Stimulated activated CD4-positive, alpha-beta T cell treated with anti-CD3 and anti-CD28 coated beads, TNF-alpha, amount 100 ng/mL, for 1 hour (primary cell): ENCODE measurements at places on chromosomes 4 and X.

GRCh38 chr4:108433832-108434231, 186.5 kb upstream of the RPL34 start:
- DNase-seq: no peak

GRCh38 chrX:55030271-55031205, at the start of gene ALAS2:
ALAS2 (minus strand) TSS chrX:55030977; CDS start chrX:55026000, 4,977 bp downstream.
- no peak for DNase-seq

DNA sequence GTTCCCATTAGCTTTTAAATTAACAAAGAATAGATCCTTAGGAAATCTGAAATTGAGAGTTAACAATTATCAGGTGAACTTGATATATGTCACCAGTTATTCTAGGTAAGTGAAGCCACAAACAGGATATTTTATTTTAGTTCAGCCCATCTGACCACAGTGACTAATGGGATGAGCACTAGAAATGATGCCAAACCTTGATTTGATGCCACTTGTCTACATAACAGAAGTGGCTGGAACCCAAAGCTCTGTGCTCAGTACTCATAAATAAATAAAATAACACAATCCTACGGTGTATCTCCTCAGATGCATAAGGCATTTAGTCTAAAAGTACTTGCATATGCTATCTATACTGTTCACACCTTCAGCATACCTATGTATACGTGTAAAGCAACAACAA, 12.2 kb downstream of the SLITRK4 start:
- no peak for DNase-seq

DNA sequence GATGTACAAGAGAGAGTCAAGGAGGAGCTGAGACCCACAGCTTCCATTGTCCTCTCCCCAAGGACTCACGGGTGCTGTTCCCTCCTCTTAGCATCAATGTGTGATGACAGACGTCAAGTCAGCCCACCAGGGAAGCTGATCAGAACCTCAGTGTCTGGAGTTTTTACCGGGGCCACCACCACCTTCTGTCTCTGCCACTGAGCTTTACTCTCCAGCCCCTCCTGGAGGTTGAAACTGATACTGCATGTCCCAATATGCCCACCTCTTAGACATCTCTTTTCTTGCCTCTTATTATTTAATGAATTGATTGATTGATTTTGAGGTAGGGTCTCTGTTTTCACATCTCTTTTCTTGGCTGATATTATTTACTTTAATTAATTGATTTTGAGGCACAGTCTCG, 10.3 kb upstream of the AKAP17A start:
- peak; percentile 41 for DNase-seq

GRCh38 chr4:107890779-107891178, 40.6 kb upstream of the CYP2U1 start:
- no peak for DNase-seq

GRCh38 chrX:123756320-123756719, 23.5 kb upstream of the THOC2 start:
- no peak for DNase-seq

GRCh38 chr4:104451573-104451972, 43.1 kb downstream of the CXXC4 start:
- no peak for DNase-seq

DNA sequence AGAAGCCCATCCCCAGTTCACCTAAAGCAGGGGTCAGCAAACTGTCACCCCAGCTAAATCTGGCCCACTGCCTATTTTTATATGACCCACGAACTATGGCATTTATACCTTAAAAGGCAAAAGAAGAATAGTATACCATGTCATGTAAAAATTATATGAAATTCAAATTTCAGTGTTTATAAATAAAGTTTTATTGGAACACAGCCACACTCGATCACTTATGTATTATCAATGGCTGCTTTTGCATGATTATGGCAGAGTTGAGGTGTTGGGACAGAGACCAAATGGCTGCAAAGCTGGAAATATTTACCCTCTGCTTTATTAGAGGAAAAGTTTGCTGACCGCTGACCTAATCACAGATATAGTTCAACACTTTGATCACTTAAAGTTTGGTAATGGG, 59.2 kb upstream of the GATB start:
- no peak for DNase-seq

DNA sequence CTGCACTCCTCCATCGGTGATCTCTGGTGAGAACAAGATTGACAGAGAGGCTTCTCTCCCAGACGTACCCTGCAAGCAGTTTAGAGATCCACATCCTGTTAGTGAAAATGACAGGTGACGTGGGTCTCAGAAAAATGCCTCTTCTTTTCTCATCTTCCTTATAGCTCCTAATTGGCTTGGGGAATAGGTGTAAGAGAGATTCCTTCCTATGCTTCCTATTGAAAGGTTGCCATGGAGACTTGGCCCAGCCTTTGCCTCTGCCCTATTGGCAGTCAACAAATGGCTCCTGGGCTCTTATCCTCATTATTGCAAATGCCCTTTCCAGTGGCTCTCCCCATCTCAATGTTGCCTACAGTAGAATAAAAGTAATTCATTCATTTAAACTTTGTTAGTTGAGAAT, 26.5 kb upstream of the DGKK start:
- no peak for DNase-seq

DNA sequence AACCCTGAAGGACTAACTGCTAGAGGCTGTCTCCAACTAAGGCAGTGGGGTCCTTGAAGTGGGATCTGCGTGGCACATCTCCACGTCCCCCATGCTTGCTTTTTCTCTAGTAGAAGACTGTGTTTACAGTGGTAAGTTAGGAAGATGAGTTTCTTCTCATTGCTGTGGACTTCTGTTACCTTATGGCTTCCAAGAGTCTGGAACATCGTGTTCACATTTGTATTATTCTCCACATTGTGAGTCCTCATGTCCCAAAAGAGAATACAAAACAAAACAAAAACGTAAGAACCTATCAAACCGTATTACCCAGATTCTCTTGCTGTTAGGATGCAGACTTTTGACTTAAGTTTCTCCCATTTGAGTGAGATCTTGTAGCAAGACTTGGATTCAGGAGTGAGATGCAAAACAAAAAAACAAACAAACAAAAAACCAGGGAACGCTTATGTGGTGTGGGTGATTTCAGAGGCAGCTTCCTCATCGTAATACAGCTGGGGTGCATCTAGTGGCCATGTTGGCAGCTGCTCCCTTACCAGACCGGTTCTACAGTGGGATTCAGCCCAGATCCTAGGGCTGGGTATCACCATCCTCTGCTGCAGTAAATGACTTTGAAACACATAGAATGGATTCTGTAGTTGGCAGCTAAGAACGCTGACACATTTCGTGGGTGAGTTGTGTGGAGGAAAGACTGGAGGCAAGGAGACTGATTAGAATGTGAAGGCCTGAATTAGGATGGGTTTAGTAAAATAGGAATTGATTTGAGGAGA, 41.3 kb downstream of the TMEM131L start:
- DNase-seq: no peak

- DNase-seq: no peak
These were observed 99.1 kb upstream of the FAM47C start for GRCh38 chrX:36908801-36909675.

- no peak for DNase-seq
These were observed 28.2 kb downstream of the PHKA1 start for GRCh38 chrX:72685810-72686456.

DNA sequence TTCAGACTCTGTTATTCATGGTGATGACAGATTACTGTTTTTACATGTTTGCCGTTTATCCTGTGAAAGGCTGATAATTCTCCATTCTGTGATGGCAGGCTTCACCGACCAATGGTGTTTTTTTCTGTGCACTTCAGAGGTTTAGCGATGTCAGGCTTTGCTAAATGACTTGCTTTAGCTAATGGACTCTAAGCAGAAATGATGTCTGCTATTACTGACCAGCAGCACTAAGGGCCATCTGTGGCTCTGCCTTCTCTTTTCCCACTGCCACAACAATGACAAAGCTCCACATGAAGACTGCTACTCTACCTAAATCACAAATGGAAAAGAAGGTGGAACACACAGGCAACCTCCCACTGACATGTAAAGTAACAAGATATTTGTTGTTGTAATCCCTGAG, 68.4 kb upstream of the ALB start:
- DNase-seq: no peak

DNA sequence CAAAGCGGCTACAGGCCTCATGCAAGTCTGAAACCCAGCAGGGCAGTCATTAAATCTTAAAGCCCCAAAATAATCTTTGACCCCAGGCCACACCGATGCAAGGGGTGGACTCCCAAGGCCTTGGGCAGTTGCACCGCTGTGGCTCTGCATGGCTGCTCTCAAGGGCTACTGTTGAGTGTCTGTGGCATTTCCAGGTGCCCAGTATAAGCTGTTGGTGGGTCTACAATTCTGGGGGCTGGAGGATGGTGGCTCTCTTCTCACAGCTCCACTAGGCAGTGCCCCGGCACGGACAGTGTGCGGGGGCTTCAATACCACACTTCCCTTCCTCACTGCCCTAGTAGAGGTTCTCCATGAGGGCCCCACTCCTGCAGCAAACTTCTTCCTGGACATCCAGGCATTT, 60.1 kb downstream of the NWD2 start:
- no peak for DNase-seq

GRCh38 chr4:111228874-111229273, 606.0 kb upstream of the PITX2 start:
- DNase-seq: no peak

DNA sequence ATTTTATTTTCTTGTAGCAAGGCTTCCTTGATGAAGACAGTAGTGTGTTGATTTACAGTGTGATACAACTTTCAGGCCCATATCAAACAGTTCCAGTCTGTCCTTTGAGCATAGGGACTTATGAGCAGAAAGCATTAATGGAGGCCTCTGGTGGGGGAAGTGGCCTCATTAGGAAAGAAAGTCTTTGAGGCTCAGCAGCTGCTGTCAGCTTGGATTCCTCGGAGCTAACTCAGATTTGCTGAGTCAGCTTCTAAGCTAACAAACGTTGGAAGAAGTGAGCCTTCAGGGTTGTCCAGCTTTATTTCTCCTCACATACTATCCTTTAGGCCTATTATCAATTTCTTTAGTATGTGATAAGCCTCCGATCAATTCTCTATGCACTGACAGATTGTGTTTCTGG, 15.8 kb upstream of the SFRP2 start:
- no peak for DNase-seq

DNA sequence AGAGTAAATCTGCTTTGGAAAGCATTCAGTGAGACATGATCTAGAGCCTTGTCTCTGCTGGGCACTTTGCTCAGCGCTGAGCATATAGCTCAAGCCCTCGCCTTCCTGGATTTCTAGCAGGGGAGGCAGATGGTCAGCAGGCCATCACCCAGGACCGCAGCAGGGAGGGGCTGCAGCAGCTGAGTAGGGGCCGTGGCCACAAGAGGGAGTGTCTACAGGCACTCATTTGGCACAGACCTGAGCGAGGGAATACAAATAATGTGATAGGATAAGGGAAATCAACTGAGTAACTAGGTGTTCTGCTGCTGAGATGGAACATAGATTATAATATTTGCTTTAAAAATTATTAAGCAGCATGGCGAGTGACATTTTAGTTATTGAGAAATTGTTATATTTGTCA, 30.2 kb downstream of the OFD1 start:
- no peak for DNase-seq

GRCh38 chr4:119314356-119314755, 7.6 kb downstream of the FABP2 start:
- no peak for DNase-seq

- no peak for DNase-seq
These were observed 230.1 kb downstream of the SHROOM3 start for GRCh38 chr4:76665153-76665552.

GRCh38 chr4:121220698-121221097, 56.6 kb upstream of the TNIP3 start:
- no peak for DNase-seq

GRCh38 chr4:183746305-183747229, 87.5 kb downstream of the TRAPPC11 start:
- no peak for DNase-seq

GRCh38 chrX:858542-859078, 228.0 kb downstream of the SHOX start:
- no peak for DNase-seq

DNA sequence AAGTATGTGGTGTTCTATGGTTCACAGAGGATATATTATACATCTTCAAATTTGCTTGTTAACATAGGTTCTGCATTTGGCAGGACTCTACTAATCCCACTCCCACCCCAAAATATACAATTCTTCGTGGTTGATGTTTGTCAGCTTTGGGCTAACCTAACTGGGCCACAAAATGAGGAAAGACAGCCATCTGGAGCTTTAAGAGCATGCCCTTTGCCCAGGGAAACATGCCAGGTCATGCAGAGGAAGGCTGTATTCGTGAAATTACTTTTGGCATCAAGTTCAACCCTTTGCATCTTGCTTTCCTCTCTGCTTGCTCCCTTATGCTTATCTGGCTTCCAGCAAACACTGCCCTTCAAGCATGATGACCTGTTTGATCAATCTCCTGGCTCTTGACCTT, 46.8 kb upstream of the F9 start:
- no peak for DNase-seq

DNA sequence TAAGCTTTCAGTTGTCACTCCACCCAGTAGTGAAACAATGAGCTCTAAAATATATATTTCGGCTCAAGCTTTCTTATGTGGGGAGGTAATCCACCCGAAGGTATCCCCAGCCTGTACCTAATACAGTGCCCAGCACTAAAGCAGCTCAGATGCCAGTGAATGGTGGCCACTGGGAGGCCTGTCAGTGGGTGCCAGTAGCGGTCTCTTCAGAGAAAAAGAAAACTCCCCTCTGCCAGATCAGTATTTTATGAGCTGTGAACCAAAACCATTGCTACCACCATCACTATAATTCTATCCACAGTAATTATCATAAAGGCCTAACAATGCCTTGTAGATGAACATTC, 835 bp upstream of the NFKB1 start:
- DNase-seq: no peak

DNA sequence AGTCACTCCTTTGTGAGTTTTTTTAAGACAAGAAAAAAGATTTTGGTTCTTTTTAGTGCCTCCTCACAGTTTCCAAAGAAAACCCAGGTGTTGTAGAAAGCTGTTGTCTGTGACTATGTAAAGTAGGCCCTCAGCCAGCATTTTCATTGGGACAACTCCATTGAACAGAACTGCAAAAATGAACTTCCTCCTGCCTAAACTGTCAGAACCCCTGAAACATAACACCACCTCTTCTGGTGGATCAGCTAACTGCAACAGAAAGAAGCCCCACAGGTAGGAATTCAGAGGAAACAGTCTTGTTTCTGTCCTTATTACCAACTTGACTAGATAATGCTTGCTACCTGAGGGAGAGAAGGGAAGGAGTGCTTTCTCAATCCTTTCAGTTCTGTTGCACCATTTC, 3.4 kb upstream of the ATP11C start:
- DNase-seq: no peak

- no peak for DNase-seq
These were observed 118.1 kb upstream of the EMCN start for GRCh38 chr4:100635899-100636298.

DNA sequence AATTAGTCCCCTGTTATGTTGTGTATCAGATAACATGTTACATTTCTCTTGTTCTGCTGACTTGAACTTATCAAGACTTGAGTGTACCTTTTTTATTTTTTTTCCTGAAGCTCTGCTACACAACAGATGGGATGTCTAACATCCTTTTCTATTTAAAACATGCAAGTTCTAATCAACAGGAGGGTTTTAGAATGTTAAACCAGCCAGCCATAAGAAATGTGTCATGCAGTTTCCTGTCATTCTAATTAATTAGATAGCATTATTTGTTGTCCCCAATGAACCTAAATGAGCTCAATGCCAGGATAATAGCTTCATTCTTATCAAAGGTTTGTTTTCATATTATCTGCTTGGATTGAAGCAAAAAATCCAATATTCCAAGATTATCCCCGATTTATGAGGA, 958.2 kb downstream of the PCDH7 start:
- no peak for DNase-seq

- no peak for DNase-seq
These were observed 39.9 kb downstream of the LNX1 start for GRCh38 chr4:53551281-53551864.

GRCh38 chr4:6252051-6252450, 17.6 kb upstream of the WFS1 start:
- no peak for DNase-seq
